Activated CD4-positive, alpha-beta T cell treated with anti-CD3 and anti-CD28 coated beads for 36 hours (primary cell): ENCODE measurements at places on chromosomes 2 and 18.
A peak's percentile ranks its signal among the peaks of the same experiment; 100 is the strongest.

- no peak for DNase-seq
Observed at GRCh38 chr2:14127765-14128164, 504.8 kb upstream of the LRATD1 start.

DNA sequence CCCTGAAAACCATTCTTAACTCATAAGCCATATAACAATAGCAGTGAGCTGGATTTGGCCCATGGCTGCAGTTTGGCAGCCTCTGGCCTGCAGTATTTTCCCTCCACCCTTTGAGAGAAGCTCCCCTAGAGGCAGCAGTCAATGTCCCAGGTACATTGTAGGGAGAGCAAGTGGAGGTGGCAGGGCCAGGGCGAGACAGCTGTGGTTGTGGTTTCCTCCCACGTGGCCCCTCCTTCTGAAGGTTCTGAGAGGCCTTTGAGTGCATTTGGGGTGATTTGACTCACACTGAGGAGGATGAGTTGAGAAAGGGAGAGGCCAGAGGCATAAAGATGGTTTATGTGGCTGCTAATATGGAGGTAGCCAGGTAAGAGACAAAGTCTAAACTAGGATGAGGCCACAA lies 45.5 kb upstream of the LDAH start:
- DNase-seq: peak; percentile 89

DNA sequence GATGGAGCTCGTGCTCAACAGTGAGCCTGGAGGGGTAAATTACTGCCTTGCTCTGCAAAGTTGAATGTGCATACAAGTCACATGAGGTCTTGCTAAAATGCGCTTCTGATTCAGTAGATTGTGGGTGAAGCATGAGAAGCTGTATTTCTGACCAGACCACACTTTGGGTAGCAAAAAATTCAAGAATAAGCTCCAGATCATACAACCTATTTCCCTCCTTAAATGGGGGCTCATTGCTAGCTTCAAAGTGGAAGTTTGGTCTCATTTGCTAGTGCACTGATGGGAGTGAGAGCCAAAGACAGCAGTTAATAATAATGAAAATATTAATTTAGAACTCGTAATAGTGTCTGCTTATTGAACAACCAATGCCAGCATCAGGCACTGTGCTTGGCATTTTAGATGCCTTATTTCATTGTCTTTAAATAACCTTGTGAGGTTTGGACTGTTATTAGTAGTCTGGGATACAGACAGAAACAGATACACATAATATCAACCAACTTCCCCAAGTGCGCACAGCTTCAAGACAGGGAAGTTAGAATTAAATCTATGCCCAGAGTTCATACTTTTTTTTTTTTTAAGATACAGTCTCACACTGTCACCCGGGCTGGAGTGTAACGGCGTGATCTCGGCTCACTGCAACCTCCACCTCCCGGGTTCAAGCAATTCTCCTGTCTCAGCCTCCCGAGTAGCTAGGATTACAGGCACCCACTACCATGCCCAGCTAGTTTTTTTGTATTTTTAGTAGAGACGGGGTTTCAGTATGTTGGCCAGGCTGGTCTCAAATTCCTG lies 18.0 kb downstream of the APOB start:
- DNase-seq: no peak

DNA sequence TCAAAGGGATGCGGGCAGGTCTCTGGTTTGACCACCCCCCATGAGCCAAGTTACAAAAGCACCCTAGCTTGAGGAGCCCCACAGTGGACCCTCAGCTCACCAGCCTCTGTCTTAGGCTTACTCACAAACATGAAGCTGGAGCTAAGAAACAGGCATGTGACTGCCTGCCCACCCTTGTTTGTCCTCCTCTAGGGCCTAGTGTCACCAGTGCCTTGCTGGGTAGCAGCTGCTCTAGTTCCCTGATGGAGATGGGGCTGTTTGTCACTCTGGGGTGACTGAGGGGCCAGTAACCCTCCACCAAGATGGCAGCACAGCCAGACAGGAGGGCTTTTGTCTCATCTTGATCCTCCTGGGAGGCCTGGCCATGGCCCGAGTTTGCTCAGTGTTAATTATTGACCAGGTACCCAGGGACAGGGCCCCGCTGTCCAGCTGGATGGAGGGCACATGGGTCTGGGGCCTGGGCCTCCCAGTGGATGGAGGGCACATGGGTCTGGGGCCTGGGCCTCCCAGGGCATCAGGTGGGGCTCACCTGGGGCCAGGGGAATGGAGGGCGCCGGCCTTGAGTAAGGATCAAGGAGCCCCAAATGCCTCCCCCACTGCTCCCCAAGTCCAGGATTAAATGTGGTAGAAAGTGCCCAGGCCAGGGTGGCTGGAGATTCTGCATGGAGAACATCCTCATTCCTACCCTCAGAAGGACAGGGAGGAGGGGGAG lies 185.9 kb upstream of the HAAO start:
- DNase-seq: no peak

DNA sequence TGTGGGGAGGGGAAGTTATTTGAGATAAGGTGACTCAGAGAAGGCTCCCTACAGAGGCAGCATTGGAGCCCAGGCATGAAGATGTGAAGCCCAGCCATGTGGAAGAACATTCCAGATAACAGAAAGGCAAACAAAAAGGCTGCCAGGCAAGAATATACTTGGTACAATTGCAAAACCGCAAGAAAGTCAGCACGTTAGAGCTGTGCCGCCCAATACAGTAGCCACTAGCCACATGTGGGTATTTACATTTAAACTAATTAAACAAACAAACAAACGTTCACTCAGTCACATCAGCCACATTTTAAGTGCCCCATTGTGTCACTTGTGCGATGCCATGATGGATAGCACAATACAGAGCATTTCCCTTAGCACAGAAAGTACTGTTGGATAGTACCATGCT lies 179.6 kb downstream of the SATB2 start:
- no peak for DNase-seq

DNA sequence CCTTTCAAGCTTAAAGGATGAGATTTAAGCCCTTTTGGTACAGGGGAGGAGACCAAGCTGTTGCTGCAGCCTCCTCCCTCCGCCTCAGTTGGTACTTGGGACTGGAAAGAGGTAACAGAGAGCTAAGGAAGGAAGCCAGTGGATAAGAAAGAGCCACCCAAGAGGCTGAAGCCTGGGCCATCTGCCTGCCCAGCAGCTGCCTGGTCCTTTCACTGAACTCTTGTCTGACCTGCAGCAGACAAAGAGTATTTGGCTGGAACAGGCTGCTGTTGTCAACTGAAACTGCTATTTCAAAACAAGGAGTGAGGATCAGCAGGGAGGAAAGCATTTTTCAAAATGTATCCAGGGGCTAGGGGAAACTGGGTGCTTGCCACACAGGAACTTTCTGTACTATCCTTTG lies 30.3 kb downstream of the TNS1 start:
- no peak for DNase-seq

GRCh38 chr18:78688916-78689315 lies 290.7 kb upstream of the SALL3 start:
- DNase-seq: no peak

- no peak for DNase-seq
Observed at GRCh38 chr2:216545359-216545758, 46.7 kb downstream of the RPL37A start.

DNA sequence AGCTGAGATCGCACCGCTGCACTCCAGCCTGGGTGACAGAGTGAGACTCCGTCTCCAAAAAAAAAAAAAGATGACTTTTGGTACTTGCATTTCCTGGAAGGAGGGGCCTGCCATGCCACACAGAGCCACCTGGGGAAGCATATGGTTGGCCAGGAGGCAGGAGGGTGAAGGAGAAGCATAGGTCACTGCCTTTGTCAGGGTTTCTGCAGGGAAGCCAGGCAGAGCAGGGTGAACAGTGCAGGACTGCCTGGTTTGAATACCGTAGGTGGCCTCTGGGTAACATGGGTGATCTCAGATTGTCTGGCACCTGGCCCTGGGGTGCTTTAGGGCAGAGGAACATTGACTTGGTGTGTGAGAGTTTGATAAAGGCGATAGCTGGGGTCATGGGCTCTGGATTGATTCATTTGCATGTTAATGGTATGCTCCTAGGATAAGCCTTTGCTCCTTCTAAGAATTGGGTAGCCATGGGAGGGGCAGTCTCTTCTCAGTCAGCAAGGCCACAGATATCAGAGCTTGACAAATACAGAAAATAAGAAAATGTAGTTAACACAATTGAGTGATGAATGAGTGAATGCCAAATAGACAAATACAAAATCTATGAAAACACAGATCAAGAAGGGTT lies 124.0 kb upstream of the SEC11C start:
- no peak for DNase-seq

- DNase-seq: no peak
Observed at GRCh38 chr2:65098741-65099140, 31.2 kb downstream of the RAB1A start.

DNA sequence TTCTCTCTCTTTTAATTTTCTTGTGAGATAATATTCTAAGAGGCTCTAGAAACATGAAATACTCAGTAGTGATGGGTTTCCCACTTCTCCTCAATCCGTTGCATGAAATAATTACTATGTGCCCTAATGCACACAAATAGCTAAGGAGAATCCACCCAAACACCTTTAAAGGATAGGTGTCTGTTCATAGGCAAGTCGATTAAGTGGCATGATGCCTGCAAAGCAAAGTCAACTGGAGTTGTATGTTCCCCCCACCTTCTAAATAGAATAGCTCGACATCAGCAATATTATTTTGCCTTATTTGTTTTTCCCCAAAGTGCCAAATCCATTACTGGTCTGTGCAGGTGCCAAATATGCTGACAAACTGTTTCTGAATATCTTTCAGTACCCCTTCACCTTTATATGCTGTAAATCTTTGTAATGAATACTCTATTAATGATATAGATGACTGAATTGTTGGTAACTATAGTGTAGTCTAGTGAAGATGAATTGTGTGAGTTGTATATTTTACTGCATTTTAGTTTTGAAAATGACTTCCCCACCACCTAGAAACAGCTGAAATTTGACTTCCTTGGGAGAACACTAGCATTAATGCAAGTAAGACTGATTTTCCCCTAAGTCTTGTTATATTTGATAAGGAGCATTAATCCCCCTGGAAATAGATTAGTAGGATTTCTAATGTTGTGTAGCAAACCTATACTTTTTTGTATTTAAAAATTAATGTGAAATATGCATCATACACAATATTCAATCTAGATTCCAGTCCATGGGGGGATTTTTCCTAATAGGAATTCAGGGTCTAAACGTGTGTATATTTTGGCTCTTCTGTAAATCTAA lies 9.0 kb downstream of the TBR1 start:
- DNase-seq: no peak

DNA sequence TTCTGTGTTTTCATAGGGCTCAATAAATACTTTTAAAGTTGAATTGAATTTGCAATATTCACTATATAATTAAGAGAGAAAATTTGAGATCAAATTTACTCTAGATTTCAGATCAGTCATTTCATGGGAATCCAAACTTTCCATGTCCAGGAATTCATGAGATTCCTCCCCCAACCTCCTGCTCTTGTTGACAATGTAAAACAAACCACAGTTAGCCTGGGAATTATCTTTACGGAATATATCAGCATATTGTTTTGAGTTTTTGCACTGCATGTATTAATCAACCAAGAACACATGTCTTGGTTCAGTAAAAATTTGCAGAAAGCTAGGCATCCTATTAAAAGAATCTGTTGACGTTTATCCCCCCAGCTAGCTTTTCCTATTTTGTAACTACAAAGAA lies 42.3 kb downstream of the CYP1B1 start:
- DNase-seq: no peak

DNA sequence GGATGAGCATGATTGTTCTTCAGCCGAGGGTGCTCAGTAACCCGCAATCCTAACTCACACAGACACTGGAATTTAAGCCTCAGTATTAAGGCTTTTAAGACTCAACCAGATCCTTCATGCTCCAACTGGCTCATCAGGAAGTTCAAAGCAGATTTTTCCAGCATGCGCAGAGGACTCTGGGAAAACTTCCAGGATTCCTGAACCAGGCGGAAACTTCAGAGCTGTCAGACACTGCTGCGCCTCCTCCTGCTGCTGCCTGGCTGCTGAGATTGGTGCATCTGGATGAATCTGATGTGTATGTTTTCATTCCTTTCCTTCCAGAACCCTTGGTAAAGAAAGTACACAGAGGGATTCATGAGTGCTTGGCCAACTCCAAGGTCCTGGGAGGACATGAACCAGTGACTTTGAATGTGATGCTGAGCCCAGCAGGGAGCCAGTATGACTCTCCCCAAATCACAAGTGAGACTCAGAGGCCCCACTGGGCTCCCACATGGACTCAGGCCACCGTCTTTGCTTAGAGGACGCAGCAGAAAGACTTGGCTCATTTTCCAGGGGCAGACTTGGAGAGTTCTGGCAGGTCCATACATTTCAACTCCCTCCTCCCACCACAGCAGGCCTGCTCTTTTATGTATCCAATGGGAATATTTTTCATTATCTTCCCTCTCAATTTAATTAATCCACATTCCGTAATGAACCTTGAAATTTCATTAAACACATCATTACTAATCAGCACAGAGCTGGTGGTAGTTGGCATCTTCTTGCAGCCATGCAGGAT lies 143.5 kb upstream of the HDAC4 start:
- DNase-seq: peak; percentile 4

DNA sequence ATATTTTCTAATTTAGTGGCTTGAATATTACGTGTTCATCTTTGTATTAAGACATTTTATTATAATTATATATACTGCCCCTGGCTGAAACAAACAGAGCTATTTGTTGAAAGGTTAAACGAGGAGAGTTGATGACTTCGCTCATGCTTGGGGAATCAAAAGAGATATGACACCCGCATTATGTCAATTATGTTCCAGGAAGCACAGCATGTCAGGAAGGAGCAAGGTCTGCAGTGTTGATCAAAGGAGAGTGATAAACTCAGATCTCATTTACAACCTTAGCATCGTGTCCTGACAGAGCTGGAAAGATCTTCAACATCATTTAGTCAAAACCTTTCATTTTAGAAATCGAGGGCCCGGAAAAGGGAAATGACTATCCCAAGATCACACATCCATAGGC lies 510.1 kb downstream of the TDRD15 start:
- no peak for DNase-seq

GRCh38 chr2:219037783-219038499 lies 3.4 kb downstream of the CFAP65 start:
- DNase-seq: no peak

DNA sequence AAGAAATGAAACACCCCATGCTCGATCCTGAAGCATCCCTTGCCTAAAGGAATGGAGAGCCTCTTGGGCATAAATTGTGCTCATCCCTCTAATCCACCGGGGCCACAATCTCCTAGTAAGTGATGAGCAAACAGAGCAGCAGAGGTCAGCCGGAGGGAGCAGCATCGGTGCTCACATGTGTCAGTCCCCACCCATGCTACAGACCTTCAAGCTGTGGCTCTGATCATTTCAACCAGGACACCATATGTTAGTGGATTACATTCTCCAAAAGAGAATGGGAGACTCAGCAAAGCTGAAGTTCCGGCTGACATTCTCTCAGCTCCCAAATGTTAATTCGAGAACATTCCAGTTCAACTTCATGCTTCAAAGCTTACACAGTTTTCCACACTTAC lies 75.6 kb downstream of the AAK1 start:
- no peak for DNase-seq

GRCh38 chr2:63735931-63736330 lies 105.8 kb upstream of the UGP2 start:
- DNase-seq: no peak

DNA sequence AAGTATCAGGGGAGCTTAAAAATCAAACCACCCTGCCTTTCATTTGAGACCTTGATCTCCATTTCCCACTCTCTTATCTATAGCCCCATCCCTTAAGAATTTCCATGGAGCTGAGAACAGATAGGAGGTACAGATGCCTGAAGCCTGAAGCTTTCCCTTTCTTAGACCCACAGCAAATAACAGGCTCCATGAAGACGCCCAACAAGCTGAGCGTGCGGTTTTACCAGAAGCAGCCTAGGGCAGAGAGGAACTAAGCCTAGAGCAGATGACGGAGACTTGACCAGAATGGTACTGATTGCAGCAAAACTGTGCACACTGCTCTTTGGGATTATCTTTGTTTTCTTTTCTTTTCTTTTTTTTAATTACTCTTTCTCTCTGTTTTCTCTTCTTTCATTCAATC lies 1.7 kb upstream of the ERBB4 start:
- DNase-seq: no peak
